D721Med (cell line): ENCODE measurements at places on chromosomes 7 and 10.

DNA sequence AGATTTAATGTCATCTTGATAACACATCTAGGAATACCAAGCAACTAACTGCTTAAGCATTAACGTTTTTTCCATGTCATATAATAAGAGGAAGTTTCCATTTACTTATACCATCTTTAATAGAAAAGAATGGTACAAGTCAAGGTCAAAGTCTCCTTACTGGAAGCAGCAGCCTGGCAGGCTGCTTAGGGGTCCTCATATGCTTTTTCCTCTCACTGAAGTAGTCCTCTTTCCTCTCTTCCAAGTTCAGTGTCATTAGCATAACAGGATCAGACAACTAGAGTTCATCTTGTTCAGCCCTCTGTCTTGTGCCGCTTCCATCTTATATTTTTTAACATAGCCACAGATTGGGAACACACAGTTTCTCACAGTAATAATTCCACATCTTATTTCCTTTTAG lies 405.7 kb downstream of the GFRA1 start:
- DNase-seq = no peak

- no peak for DNase-seq
These were observed 41.6 kb upstream of the CAMK2B start for GRCh38 chr7:44366986-44367385.

GRCh38 chr10:21891439-21891838 lies 112.1 kb downstream of the DNAJC1 start:
- DNase-seq = no peak

- no peak for DNase-seq
These were observed 125.8 kb downstream of the DOCK4 start for GRCh38 chr7:112080441-112080840.

GRCh38 chr7:70647801-70648498 lies 484.0 kb upstream of the GALNT17 start:
- DNase-seq = no peak

DNA sequence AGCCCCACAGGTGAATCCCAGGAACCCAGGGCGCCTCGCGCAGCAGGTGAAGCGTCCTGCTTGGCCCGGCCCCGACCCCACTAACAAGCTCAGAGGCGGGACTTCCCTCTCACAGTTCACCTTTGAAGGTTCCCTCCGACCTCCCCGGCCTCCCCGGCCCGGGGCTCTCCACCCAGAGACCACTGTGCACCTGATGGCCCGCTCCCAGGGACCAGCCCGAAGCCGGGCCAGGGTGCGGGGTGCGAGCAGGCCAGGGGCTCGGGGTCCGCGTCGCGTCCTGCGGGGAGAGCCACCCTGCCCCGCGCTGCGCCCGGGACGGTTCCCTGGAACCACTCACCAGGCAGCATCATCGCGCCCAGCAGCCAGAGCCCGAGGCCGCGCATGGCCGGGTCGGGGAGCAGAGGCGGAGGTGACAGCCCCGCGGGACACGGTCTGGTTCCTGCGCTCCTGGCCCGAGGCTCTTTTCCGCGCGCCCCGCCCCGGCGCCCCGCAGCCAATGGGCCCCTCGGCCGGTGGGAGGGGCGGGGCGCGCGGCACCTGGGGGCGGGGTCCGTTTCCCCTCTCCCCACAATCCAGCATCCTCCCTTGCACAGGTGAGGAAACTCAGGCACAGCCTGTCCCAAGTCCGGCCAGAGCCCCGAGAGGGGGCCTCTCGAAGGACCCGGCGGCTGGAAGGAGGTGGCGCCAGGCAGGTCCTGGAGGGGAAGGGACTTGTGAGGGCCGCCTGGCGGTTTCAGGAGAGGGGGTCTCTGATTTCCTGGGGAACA lies at the start of gene ADAM8:
Gene ADAM8, minus strand, starts transcription at position 434 of the 767 bp plus-strand sequence. Its CDS starts 51 bp downstream, at position 383.
- DNase-seq = no peak

DNA sequence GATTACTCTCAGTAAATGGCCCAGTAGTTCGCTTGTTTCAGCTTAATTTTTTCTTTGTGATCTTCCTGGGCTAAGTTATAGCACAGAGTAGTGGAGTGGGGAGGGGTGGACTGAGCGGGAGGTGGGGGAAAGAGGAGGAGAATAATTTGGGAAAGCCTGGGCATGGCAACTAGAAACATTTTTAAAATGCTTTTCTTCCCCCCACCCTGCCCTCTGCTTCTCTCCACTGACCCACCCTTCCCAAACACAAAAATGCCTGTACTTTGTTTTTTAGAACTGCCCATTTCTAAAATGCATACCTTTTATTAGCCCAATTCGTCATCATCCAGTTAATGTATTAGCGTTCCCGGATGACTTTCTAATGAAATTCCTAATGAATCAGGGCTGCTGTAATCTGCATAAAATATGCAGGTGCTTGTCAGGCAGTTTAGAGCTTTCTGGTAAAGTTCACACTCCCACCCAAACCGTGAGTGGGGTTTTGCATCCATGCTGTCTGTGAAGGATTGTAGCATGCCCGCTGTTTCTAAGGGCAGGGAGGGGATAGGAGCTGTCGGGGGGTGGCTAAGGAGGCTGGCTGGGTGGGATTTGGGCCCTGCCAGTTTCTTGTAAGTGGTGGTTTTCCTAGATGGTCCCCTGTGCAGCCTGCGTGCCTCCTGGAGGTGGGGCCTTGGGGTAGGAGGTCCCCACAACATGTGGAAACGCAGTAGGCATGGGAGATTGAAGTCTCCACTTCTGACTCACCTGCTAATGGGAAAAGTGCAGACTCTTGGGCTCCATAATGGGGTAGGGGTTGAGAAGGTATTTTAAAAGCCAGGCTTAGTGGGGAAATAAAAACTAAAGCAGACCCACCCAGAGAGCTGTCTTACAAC lies 190.3 kb downstream of the TCF7L2 start:
- DNase-seq = no peak

DNA sequence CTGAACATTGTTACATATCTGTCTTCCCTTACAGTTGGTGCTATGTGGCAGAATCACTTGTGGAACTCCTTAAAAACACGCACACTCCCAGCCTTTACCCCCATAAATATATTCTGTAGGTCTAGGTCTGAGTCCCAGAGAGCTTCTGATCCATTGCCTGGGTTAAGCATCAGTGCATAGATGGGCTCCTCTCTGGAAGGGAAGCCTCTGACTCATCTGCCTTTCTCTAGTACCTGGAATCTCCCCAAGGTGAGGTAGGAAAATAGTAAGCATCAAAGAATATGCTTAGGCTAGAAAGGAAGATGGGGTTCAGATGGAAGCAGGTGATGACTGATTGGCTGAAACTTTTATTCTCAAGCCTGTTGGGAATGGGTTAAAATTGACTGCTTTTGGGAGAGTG lies 26.1 kb downstream of the PROSER2 start:
- no peak for DNase-seq

DNA sequence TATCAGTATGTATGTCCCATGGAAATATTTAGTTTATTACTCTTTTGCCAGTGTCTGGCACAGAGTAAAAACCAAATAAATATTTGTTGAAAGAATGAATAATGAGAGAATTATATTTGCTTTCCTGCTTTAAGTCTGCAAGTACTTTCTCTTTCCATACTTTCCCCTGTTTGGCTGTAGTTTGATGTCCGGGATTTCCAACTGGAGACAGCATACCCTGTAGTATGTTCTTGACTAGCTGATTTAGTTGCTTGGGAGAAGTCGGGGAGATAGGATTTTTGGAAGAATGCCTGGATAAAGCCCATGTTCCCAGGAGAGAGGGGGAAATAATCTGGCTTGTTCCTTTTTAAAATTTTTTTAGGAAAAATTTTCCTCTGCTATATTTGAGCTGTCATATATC lies 516.1 kb downstream of the CCSER2 start:
- DNase-seq = no peak

DNA sequence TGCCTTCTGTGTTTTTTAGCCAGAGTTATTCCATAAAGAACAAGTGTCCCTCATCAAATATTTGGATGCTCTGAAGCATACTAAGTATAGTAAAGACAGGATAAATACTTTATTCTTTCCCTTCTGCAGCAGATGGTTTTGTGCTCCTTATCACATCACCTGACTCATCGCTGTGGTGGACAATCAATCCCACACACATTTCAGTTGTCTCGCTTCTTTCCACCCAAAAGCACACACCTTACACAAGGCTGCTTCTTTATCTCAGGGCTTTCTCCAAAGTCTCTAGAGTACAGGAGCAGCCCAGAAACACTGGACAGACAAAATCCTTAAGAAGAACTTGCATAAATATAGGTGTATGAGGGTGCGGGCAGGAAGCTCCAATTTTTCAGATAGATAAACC lies 43.4 kb downstream of the IGF2BP3 start:
- DNase-seq = no peak

DNA sequence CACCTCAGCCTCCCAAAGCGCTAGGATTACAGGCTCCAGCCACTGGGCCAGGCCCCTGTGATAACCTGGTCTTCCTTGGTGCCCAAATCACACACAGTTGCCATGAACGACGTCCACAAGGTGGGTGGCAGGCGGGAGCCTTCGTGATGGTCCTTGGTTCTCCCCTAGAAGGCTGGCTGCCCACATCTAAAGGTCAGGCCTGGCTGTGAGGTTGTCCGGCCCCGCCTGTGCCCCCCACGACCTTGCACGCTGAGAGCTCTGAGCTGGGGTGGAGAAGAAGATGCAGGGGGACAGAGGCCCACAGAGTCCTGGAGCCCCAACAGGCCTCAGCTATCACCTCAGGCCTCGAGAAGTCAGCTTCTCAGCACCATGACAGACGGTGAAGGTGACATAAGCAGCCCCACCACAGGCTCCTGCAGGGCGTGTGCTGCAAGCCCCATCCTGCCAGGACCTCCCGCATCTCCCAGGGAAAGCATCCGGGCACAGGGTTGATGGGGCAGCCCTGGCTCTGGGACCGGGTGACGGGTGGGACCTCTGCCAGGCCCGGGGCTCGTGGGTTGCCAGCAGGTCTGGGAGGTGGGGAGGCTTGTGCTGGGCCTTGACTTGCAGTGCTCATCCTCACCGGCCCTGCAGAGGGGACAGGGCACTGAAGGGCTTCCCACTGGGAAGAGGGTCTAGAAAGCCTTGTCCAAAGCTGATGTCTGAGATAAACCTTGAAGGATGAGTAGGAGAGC lies 217.4 kb downstream of the WDR37 start:
- no peak for DNase-seq

- DNase-seq = no peak
These were observed 43.7 kb downstream of the SVIL start for GRCh38 chr10:29590915-29591650.

GRCh38 chr7:94016786-94017185 lies 12.6 kb upstream of the BET1 start:
- no peak for DNase-seq

DNA sequence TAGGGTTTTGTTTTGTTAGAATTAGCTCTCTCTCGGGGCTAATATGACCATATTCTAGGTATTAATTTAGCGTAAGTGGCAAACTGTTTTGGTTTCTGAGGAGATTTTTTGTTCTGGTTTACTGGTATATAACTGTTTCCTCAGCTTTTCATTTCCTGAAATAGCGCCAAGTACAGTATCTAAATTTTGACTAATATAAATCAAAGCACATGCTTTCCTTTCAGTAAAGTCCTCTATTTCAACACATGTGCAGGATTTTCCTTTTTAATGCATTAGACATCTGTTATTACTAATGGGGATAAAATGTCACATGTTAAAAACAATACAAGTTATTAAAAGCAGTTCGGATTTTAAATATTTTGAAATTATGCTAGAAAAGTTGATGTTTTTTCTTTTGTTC lies 11.3 kb downstream of the FERD3L start:
- DNase-seq = no peak

DNA sequence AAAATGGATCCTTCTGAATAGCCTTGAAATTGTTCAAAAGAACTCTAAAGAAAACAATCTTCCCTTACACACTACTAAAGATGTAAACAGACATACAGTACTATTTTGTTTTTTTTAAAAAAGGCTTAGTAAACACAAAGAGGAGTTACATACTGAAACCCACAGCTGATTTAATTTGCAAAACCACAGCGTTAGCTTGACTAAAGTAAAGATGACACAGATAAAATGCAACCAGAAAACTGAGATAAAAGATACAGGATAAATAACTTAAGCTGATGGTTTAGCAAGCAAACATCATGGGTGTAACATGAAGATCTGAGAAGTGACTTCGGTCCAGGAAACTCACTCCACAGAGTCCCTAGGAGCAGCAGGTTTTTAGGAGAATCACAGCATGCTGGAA lies 21.8 kb downstream of the PRKCQ start:
- no peak for DNase-seq

DNA sequence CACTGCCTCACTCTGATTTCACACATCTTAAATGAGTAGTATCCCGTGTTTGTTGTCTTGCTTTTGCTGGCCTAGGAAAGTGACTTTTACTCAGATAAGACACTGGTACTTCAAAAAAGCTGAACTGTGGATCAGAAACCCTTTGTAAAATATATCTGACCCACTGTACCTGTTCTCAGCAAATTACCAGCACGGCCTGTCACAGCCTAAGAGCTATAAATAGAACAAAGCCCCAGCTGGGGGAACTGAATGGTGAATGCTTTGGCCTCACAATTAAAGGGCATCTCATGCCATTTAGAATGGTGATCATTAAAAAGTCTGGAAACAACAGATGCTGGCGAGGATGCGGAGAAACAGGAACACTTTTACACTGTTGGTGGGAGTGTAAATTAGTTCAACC lies 76.1 kb downstream of the CREB3L2 start:
- DNase-seq = no peak

GRCh38 chr10:131179361-131179760 lies 132.2 kb downstream of the TCERG1L start:
- no peak for DNase-seq

- no peak for DNase-seq
These were observed 79.1 kb downstream of the MGMT start for GRCh38 chr10:129546106-129546505.

GRCh38 chr7:12709726-12710502 lies 22.5 kb downstream of the ARL4A start:
- no peak for DNase-seq

GRCh38 chr10:60943316-60944057 lies 498 bp downstream of the RHOBTB1 start:
- no peak for DNase-seq

DNA sequence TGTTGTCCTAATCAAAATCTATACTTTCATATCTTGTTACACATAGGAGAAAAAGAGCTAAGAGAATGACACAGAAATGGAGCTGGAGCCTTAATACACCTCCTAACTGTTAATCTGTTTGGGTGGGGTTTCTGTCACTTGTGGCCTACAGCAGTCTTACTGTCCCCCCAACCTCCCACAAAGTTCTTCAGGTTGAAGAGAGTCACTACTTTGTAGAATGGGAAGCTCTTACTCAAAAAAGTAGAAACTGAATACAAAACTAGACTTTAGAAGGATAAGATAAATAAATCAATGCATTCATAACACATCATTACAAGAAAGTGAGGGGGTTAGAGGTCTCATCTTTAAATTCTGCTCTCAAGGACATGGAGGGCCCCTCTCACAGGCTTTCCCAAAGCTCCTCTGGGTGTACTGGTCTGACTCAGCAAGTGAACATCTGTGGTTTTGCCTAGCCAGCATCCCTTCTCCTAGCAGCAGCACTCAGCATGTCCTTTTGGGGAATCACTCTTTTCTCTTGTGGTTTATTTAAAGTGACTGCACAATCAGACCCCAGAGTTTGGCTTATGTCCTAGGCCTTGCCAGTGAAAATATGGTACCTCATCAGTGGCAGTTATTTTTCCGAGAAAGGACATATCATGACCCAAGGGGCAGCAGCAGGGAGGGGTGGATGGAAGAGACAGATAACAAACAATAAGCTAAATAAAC lies 2.0 kb upstream of the BLVRA start:
- no peak for DNase-seq
